Activated CD4-positive, CD25-positive, alpha-beta regulatory T cell treated with anti-CD3 and anti-CD28 coated beads, Interleukin-2, amount 50 U/mL, for 72 hours (primary cell): ENCODE measurements at places on chromosomes 2 and 18.

DNA sequence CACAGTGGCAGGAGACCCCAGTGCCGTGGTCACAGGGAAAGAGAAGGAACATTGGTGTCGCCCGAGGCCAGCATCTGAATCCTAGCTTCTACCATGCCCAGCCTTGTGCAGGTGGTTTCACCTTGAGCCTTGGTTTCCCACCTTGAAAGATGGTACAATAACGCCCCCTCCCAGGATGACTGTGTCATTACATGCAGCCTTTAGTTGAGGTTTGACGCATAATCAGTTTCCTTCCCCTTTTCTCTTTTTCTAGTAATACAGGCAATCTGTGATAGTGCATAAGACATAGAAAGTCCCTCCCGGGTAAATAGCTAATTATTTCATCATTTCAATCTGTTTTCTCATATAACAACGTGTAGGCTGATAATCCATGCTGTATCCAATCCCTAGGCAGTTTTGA lies 29.8 kb upstream of the ZNF407 start:
- DNase-seq = no peak

- no peak for DNase-seq
Observed at GRCh38 chr2:217027414-217027813, 167.6 kb upstream of the TNP1 start.

DNA sequence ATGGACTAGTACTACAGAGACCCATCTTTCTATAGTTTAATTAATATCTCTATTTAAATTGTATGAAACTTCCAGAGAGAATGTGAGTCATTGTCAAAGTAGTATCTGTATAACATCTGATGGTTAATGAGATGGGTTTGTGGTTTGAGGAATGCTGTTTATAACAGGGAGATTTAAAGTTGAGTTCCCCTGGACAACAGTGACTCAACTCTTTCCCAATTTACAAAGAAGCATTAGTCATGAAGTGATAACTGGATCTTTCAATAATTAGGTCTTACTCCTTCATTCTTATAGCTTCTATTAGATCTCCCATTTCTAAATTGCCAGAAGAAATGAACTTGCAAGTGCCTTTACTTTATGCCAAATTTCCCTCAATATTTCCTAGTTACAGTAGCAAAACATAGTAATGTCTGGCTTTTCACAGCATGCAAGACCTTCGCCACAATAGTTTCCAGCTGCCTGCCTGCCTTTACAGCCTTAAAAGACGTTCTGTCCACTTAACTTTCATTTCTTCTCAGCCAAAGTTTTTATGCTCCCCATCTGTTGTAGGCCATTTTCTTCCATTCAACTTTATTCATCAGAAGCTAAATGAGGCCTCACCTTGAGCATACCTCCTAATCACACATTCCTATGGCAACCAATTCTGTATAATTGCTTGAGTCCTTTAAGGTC lies 47.7 kb upstream of the WDR75 start:
- no peak for DNase-seq

- no peak for DNase-seq
Observed at GRCh38 chr2:54271843-54272627, 16.0 kb upstream of the TSPYL6 start.

- DNase-seq = no peak
Observed at GRCh38 chr2:27849558-27850205, 40.5 kb downstream of the RBKS start.

GRCh38 chr2:102597788-102598187 lies 21.6 kb upstream of the SLC9A2 start:
- no peak for DNase-seq

- DNase-seq = no peak
Observed at GRCh38 chr2:22136446-22136845, 1012.7 kb downstream of the TDRD15 start.

DNA sequence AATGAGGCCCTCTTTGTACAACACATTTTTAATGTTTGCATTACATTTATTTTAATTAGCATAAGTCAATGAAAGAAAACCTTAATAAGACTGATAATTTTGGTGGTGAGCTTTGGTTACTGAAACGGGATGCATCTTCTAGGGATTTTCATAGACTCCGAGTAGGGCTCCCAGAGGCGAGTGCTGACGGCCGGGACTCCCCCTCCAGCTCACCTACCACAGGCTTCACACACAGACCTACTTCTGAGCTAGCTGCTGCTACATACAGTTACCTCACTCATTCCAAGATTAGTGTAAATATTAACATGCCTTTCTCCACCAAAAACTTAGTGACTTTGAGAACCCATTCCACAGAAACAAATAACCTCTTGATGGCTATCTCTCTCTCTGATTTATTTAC lies 271.1 kb downstream of the GALR1 start:
- no peak for DNase-seq

GRCh38 chr2:170823088-170823897 lies 6.6 kb downstream of the GAD1 start:
- DNase-seq = no peak

DNA sequence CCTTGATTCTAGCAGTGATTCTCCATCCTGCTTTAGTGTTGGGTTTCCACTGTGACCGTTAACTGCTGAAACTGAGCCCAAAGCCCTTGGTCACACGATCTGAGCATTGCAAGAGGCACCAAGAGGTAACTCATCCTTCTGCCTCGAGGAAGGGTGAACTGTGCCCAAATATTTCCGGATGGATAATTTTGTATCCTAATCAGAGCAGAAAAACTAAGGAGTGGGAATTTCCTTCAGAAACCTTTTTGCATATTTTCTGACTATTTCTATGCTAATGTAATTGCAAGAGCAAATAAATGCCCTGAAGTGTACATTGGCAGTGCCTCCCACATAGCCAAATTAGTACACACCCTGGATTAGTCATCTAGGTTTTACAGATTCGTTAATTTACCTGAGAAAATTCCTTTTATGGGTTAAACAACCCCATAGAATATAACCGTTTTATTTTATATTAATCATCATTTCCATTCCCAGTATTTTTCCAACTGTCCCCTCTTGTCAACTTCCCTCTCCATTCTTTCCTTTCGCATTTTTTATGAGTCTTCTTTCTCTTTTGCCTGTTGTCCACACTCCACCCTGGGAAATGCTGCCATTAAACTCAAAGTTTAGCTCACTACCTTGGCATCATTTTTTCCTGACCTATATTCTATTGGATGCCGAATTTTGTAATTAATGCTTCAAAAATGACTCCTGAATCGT lies 31.7 kb upstream of the COBLL1 start:
- DNase-seq = no peak

- no peak for DNase-seq
Observed at GRCh38 chr2:17747684-17748452, 5.7 kb downstream of the SMC6 start.

GRCh38 chr2:147081831-147082230 lies 763.0 kb upstream of the ACVR2A start:
- no peak for DNase-seq

DNA sequence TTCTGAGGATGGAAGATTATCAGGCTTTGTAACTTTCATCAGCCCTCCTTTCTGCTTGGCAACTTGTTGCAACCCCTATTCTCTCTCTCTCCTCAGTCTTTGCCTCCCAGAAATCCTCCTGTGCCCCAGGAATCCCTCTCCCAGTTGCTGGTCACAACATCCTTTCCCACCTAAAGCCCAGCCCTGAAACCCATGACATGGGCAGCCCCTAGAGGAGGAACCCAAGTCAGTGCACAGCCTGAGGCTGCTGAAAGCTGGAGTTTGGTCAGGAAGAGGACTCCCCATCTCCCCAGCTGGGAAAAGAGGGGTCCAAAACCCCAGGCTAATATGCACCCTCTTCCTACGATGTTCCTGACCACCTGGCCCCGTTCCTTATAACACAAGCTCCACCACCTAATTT lies 29.5 kb downstream of the PKDCC start:
- DNase-seq = no peak

- no peak for DNase-seq
Observed at GRCh38 chr2:73000808-73001570, 70.5 kb downstream of the SFXN5 start.

DNA sequence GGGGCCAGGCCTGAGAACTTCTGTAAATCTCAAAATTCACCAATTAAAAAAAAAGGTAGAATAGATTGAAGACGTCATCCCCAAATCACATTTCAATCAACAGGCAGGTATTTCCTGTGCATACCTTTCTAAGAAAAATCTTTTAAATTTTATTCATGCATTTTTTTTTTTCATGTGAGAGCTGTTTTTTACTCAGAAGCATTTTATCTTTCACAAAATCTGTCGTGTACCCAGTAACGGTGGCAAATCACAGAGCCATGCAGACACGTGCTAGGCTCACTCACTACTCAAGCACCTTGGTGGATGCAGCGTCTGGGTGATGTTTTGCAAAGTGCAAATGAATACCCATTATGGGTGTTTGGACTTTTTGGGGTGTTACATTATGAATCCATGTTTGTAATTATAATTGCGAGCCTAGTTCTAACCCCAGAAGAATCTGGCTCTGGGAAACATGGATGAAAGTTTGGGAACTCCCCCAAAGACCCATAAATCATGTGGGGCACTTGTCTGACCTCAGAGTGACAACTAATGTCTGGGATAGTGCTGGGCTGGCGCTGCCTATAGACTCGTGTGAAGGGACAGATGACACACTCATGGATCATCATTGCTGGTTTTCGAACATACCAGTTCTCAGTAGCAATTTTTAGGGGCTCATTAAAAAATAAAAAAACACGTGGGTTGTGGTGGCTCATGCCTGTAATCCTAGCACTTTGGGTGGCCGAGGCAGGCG lies 335.2 kb downstream of the LPIN1 start:
- no peak for DNase-seq

DNA sequence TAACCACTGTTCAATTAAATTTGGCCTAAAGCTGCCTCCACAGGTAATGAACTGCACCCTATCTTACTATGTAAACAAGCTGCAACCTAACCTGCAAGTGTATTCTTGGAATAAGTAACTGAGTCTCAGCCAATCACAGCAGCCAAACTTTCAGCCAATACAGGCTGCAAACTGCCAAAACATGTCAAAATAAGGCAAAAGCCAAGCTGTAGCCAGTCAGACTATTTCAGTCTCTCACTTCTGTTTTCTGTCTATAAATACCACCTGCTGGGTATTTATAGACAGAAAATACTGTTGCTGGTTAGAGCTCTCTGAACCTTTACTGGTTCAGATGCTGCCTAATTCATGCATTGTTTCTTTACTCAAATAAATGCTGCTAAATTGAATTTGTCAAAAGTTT lies 14.3 kb downstream of the C2orf76 start:
- DNase-seq = no peak

- no peak for DNase-seq
Observed at GRCh38 chr2:77831471-77831870, 309.3 kb upstream of the LRRTM4 start.

DNA sequence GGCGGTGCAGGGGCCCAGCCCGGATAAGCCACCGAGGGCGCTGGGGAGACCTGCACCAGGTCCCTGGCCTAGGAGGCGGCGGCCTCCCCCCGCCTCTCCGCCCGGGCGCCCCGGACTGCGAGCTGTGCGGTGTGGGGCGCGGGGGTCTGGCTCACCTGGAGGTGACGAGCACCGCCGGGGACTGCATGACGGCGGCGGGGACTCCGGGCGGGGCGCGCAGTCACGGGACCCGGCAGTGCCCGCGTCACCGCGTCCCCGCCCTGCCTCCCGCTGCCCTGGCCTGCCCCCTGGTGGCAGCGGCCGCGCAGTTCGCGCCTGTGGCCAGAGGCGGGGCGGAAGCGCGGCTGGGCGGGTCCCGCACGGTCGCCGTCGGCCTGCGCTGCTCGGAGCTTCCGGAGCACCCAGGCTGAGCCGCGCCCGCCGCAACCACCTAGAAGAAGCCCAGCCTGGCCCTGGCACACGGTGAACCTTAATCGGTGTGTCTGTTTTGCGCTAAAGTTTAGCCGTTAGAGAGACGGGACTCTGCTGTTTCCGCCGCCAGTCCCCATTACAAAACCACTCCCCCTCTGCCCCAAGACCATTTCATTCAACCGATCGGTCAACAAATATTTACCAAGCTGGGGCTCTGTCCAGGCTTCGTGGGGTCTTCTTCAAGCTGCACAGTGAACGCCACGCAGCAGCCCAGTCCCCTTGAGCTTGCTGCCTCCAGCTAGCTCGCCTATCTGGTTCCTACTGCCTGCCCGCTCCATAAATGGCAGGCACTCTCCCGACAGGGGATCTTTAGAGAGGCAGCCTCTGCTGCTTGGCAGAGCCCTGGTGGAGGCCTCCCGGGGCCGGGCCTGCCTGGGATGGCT lies at the start of gene HS1BP3:
Gene HS1BP3 (minus strand): TSS at position 222 of the 854 bp plus-strand sequence. CDS start 35 bp downstream, at position 187.
- DNase-seq = peak; percentile 94

DNA sequence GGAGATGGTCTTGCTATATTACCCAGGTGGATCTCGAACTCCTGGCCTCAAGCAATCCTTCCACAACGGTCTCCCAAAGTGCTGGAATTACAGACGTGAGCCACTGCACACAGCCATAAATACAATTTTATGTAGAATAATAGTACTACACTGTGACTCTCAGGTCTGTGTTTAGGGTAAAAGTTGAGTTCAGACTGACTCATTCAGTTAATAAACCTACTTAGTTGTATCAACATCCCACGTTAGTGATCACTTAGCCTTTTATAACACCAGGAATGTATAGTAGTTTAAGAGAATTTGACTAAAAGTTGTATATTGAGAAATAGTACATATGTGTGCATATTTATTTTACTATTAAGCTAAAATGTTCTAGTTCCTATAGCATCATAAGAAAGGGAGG lies 237.5 kb downstream of the PHLPP1 start:
- no peak for DNase-seq

- DNase-seq = no peak
Observed at GRCh38 chr2:178383718-178384117, 67.3 kb downstream of the PRKRA start.

DNA sequence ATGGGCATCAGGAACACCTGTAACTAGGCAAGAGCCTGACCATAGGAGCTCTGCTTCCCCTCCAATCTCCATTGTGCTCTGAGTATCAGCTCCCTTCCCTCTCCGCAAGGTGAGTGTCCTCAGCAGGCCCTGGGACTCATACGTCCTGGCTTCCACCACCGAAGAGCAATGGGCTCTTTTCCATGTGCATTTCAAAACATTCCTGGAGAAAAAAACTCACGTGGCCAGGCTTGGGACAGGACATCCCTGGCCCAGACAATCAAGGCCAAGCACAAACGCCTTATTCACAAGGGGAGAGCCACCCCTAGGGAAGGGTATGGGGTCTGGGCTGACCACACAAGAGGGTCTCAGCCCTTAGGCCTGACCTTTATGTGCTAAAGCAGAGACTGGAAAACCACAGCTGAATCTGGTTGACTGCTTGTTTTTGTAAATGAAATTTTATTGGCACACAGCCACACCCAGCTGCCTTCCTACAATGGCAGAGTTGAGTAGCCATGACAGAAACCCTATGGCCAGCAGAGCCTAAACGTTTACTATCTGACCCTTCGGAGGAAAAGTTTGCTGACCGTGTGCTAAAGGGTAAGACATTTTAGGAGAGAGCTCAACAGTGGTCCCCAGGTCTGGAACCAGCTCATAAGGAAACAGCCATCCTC lies 175.7 kb upstream of the ARL4C start:
- DNase-seq = no peak

DNA sequence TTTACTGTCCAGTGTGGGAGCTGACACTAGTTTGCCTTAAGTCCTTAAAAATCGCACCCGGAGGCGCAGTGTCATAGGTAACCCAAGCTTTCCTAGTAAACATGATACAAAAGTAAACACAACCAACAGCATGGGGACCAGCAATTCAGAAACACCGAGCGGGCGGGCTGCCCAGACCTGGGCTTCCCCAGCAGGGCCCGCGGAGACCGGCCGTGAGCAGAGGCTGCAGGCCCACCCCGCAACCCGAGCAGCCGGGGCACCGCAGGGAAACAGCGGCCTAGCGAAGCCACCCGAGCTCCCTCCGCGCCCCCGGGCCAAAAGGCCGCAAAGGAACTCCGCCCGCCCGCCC lies 296 bp downstream of the TTC21B start:
- DNase-seq = no peak
